ENCODE measurements at places on chromosomes 2 and 18.

DNA sequence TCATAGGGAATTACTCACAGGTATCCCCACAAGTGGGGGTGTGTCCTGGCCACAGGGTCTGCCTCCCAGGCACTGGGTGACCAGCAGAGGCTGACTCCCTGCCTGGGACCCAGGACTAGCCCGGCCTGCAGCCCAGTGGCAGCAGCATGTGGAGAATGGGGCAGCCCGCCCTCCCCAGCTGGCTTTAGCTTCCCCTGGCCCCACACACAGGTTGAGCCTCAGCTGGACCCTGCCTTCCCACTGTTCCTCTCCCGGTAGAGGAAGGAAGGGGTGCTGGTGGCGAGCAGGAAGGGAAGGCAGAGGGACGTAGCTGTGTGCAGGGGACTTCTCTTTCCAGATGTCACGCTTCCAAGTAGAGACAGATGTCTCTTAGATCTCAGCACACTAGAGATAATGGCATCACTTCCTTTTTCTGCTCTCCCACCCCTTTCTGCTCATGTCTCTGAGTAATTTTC lies 51.4 kb downstream of the EMILIN2 start:
- no peak for DNase-seq

DNA sequence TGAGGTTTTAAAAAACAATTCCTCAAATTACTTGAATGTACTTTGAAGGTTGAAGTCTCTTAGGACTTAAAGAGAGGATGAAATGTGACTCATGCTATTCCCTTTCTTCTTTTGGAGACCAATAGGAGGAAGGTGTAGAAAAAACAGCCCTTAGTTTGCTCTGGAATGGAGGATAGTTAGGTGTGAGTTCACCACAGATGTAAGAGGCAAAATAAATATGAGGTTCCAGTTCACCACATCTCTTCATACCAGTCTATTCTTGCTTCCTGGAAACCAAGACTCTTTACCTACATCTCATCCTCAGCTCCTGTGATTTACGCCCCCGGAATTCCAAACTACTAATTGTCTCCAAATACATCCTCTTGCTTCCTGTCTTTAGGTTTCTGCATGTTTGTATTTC lies 77.5 kb upstream of the TTC21B start:
- no peak for DNase-seq

GRCh38 chr2:160891353-160891740 lies 268.9 kb upstream of the TANK start:
- no peak for DNase-seq

- no peak for DNase-seq
Measured at GRCh38 chr18:74768096-74768495, 170.4 kb downstream of the ZNF407 start.

DNA sequence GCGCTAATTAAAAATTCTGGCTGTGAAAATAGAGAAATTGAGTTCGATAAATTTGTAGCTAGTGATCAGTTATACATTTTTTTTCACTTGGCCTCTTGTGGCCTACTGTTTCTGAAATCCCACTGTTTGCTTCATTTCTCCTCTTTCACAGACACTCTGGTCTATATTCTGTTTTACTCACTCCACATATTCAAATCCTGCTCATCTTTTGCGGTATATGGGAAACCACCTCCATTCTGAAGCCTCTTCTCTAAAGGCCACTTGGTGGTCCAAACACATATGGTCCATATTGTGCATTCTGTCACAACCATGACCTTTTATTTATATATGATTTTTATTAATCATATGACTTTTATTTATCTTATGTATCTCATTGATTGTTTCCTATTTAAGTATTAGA lies 67.0 kb downstream of the MYO1B start:
- DNase-seq = no peak

- DNase-seq = no peak
Measured at GRCh38 chr2:53378791-53379190, 388.8 kb upstream of the CHAC2 start.

DNA sequence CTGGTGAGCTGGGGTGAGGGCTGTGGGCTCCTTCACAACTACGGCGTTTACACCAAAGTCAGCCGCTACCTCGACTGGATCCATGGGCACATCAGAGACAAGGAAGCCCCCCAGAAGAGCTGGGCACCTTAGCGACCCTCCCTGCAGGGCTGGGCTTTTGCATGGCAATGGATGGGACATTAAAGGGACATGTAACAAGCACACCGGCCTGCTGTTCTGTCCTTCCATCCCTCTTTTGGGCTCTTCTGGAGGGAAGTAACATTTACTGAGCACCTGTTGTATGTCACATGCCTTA lies 10.5 kb downstream of the PROC start:
- DNase-seq = no peak

- DNase-seq = no peak
Measured at GRCh38 chr2:181122601-181123000, 142.2 kb downstream of the UBE2E3 start.

GRCh38 chr18:41577529-41577928 lies 377.5 kb upstream of the PIK3C3 start:
- no peak for DNase-seq

GRCh38 chr2:226794751-226795171 lies 4.9 kb downstream of the IRS1 start:
- DNase-seq = no peak

DNA sequence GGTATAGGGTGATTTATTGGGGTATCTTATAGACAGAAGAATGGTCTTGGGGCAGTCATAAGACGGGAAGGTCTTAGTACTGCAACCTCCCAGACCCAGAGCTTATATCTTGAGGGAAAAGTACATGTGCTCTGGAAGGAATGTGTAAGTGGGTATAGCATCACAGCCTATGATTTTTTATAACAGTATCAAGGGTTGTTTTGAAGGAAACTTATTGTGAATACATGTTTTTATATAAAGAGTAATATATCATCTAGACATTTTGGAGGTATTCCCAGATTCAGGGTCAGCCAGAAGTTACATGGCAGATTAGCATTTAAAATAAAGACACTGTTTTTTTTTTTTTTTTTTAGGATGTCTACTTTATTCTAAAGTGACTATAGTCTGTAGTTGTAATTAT lies 47.6 kb upstream of the STON1 start:
- DNase-seq = peak; percentile 85

- DNase-seq = no peak
Measured at GRCh38 chr2:162009543-162009942, 64.5 kb downstream of the DPP4 start.

DNA sequence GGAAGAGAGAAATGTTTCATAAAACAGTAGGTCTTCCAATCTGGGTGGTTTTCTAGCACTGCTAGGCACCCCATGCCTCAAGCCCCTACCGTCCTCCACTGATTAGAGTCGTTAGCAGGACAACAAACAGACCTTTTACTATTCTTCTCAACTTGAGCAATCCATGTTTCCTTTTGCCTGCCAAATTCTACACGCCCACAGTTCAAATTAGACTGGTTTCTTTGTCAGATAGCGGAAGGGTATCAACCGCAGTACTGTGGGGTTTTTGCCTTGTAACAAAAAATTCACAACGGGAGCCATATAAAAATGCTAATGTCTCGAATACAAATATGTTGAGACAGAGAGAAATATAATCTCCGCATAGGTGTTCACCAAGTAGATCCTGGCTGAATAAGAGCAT lies 59.9 kb downstream of the VIT start:
- no peak for DNase-seq

- no peak for DNase-seq
Measured at GRCh38 chr18:4231260-4231659, 223.8 kb downstream of the DLGAP1 start.

DNA sequence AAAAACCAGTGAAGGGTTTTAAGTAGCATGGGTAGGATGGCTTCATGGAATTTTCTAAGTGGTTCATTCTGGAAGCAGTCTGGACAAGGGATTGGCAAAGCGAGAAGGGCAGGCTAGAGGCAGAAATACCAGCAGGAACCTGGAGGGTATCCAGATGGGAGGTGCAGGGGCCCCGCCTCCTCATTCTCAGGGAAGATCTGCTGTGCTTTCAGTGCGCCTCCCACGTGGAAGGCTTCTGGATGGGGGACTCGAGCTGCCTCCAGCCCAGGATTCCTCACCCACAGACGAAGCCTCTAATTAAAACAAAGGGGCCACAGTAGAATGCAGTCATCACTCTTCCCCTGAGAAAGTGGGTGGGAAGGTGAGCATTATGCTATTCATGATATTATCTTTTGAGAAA lies 79.8 kb downstream of the VSNL1 start:
- DNase-seq = no peak

DNA sequence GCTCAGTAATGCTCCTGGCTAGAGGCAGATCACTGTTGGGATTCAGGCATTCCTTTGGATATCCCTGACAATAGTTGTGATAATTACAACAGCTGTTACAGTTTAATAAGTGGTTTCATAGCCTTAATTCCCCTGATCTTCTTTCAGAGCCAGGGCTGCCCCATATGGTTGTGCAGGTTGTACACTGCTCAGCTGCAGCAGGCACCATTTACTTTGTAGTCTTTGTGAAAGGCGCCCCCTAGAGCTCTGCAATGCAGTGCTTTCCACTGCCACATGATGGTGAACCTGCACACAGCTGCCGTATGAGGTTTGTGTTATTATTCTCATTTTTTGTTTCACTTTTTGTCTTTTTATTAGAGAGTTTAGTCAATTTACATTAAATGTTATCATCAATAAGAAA lies 239.1 kb downstream of the KCNS3 start:
- DNase-seq = no peak

GRCh38 chr18:56200381-56200911 lies 437.9 kb downstream of the TXNL1 start:
- DNase-seq = no peak
